MCF 10A (cell line): ENCODE measurements at places on chromosomes 4 and X.

- DNase-seq = peak; percentile 67
These were observed 67.9 kb upstream of the SLC4A4 start for GRCh38 chr4:71270901-71271300.

GRCh38 chrX:14411326-14411725, 118.0 kb upstream of the GLRA2 start:
- DNase-seq = peak; percentile 5

GRCh38 chrX:15853586-15854079, 980 bp downstream of the AP1S2 start:
- DNase-seq = peak; percentile 11

GRCh38 chr4:38163216-38164006, 203.2 kb downstream of the PTTG2 start:
- no peak for DNase-seq

- DNase-seq = no peak
These were observed 42.9 kb downstream of the SMAD1 start for GRCh38 chr4:145524552-145524951.

DNA sequence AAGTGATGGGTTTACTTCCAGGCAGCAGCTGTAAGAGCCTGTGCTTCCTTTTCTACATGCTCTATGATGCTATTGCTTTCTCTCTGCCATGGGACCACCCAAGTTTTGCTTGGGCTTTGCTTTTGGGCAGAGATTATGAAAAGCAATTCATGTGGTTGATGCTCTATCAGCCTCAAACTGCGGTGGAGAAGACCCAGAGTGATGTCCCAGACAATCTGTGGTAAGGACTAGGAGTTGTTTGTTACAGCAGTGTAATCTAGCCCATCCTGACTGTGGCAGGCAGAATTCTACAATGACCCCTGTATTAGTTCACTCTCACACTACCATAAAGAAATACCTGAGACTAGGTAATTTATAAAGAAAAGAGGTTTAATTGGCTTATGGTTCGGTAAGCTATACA, 9.2 kb upstream of the CYTL1 start:
- DNase-seq = no peak

- no peak for DNase-seq
These were observed 219.8 kb downstream of the TLL1 start for GRCh38 chr4:166092797-166093290.
